ENCODE measurements at places on chromosomes 2 and 18.

- no peak for DNase-seq
These were observed 1.2 kb downstream of the KIF5C start for GRCh38 chr2:148876202-148876594.

DNA sequence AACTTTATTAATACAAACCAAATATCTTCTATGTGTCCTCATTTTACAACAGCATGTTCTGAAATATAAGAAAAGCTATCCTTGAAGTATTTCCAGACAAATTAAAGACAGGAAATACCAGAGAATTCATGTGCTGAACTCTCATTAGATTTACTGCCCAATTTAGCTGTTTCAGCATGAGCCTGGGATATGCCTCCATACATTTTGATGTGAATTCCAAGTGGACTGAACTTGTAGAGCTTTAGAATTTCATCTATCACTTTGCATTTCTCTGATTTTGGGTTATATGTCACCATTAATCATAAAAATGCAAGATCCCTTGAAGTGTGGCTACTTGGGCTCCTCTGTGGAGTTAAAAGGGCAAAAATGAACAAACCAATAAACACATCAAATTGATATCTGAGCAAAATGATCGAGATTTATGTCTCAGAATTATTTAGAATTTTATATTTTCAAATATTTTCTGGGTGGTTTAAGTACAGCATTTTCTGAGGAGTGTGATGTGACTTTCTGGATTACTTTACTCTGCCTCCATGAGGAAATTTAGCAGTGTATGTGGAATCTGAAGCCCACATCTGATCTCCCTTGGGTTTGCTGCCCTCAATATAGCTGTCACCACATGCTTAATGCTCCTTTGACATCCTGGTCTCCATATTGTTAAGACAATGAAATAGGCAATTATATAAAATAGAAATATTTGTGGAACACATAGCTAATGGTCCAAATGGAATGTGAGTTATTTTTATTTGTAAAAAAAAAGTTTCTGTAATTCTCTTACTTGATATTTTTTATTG lies 206.6 kb upstream of the RBMS1 start:
- no peak for DNase-seq

GRCh38 chr18:79876497-79876896 lies 75.0 kb downstream of the SLC66A2 start:
- no peak for DNase-seq

- DNase-seq = no peak
These were observed 220.3 kb downstream of the KLHL29 start for GRCh38 chr2:23605236-23605635.

DNA sequence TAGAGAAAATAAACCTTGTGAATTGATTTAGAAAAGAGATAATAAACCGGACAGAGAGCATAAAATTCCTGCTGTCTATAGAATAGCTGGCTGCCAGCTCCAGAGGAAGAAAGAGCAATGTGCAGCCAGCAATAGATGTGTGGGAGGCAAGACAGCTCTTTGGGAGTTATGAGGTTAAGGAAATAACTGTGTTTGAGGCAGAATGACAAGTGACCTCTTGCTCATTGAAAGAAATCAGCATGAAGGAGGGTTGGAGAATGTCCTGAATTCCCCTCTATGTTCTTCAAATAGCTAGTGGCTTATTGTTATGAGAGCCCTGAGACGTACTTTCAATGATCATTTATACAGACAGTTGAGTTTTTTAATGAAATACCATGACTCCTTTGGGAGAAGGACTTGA lies 1009.9 kb upstream of the NXPH2 start:
- no peak for DNase-seq
